SHP77 (cell line): ENCODE measurements at places on chromosomes 3 and 15.

DNA sequence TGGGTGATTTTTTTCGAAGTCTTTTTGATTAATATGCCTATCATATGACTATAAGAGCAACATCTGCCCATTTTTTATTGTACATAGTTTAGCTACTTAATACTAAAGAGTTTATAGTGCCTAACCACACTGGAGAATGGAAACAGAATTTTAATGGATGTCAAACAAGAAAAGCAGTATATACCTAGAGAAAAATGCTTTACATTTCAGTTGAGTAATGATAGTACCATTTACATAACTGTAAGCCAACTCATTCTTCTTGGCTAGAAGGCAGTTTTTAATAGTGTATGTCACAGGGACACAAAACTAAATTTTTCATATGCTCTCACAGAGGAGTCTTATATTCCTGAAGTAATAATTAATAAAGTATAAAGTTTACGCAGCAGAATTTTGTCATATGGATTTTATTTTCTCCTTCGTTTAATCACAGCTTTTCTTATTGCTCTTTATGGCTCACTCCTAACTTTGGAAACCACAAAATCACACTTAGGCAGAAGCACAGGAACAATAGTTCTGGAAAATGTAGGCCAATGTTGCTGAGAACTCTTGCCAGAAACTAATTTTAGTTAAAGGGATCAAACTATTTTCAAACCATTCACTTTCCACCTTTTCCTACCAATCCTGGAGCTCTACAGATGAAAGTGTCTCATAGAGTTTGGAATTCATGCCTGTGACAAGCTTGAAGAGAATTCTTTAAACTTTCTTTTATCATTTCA lies 243.6 kb downstream of the ZIC1 start:
- DNase-seq: no peak

- no peak for DNase-seq
These were observed 40.3 kb downstream of the RGMA start for GRCh38 chr15:93048759-93049161.

GRCh38 chr15:60555291-60555690 lies 76.3 kb upstream of the ICE2 start:
- no peak for DNase-seq

DNA sequence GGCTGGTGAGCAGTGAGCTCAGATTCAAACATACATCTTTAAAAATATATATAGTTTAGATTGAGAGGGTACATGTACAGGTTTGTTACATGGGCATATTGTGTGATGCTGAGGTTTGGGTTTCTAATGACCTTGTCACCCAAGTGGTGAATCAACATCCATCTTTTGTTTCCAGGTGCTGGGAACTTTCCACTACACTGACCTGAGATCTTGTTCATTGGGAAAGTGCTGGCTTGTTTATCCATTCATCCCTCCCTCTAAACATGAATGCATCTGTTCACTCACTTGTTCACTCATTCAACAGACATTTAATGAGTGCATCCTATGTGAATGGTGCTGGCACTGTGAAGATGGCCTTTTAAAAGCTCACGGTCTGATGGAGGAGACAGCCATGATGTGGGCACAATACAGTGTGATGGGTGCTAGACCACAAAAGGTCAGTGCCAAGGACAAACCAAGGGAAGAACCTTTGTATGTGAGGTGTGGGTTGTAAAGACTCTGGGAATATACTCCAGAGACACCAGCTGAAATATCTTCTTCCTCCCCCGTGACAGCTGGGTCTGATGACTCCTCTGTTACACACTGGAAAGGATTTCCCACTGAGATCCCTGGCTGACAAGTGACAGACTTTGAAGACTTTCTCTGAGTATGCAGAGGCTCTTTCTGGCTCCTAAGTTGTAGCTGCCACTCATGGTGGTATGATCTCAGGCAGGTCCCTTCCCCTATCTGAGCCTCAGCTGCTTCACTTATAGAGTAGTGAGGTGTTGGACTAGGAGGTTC lies 16.2 kb upstream of the ITGA11 start:
- no peak for DNase-seq

DNA sequence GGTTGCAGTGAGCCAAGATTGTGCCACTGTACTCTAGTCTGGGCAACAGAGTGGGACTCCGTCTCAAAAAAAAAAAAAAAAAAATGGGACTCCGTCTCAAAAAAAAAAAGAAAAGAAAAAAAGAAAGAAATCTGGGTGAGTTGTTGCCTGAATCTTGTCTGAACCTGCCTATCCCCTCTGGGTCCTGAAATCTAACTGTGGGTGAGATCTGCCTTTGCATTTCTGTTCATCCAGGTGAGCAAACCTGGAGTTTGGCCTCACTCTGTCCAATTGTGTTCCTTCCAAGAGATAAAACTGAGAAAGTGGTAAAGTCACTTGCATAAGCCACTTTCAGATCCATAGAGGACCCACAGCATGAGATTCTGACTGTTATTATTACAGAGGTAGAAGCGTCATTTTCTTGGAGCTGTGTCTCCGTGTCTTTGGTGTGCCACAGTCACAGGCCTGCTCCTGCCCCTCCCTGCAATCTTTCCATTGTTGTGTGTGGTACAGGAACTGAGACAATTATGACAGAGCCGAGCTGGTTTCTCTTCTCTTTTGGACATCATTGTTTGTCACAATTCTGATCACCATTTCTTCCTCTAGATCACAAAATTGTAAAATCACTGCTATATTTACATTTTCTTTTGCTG lies 235.9 kb downstream of the LPP start:
- DNase-seq: no peak

GRCh38 chr3:53113293-53114010 lies 16.8 kb downstream of the RFT1 start:
- no peak for DNase-seq

DNA sequence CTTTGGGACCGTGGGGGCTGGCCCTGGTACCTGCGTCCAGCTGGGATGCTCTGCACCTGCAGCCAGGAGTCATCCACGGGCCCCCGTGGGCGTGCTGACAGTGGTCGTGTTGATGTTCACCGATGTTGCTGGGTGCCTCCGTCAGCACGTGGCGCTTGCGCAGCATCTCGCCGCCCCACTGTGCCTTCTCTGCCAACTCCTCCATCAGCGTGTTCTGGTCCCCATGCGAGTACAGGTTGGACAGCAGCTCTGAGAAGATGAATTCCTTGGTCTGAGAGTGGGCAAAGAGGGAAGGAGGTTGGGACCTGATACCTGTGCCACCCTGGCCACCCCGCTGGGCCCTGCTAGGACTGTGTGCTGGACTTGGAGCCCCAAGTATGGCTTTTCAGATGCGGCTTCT lies 61.4 kb downstream of the ADAMTS7 start:
- no peak for DNase-seq

- no peak for DNase-seq
These were observed 106.7 kb downstream of the MYO5A start for GRCh38 chr15:52422001-52422400.

GRCh38 chr3:110677506-110677905 lies 394.1 kb upstream of the NECTIN3 start:
- DNase-seq: no peak

- no peak for DNase-seq
These were observed 79.4 kb upstream of the CADPS start for GRCh38 chr3:62954580-62954979.

DNA sequence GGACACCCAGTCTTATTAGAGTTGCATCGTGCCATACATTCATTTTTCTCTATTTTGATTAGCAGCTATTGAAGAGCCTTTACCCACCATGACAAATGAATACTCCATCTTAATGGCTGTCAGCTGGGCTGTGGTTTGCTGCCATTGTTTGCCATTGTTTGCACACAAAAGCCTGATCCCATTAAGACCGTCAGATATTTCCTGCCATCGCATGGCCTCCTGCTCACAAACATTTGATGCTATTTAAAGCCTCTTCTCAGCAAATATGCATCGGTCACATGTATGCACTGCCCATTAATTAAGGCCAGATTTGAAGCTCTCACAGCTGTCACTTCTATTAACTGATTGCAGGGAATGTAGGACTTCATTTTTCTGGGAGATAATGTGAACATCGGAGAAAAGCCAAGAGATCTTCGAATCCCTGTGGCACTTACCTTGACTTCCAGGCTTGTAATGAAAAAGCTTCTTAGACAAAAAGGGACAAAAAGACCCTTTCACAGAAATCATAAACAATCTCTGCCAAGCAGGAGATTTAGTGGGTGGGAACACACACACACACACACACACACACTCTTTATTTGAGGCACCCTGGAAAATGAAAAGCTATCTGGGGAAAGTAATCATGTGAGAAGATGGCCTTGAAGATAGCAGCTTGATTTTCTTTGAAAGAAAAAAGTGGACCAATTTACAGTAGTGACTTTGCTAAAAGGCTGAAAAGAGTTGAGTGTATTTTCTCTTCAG lies 175.4 kb upstream of the NR2E3 start:
- peak; percentile 87 for DNase-seq

GRCh38 chr15:86063356-86064095 lies 16.1 kb upstream of the AGBL1 start:
- no peak for DNase-seq

DNA sequence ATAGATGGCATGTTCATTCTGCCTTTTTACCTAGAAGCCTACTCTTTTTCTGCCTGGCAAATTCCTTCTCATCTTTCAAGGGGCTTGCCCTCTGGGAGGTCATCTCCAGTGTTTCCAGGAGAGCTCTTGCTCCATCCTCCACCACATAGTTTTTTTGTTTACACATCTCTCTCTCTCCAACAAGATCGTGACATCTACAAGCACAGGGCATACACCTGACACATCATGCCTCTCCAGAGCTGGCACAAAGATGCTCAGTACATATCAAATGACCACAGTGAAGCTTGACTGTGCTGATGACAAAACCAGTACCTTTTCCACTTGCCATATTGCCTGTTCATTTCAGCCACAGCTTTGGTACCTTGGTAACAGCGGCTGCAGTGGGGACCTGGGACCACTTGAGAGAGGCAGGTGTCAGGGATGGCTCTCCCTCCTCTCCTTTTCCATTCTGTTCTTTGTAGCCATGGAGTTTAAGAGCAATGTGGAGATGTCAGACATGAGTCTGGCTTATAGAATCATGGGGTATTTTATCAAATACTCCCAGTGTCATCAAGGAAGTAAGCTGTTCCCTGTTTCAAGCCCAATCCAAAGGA lies 15.4 kb downstream of the ALPK3 start:
- DNase-seq: no peak

- no peak for DNase-seq
These were observed 87.8 kb downstream of the KLHL25 start for GRCh38 chr15:85706779-85707518.

DNA sequence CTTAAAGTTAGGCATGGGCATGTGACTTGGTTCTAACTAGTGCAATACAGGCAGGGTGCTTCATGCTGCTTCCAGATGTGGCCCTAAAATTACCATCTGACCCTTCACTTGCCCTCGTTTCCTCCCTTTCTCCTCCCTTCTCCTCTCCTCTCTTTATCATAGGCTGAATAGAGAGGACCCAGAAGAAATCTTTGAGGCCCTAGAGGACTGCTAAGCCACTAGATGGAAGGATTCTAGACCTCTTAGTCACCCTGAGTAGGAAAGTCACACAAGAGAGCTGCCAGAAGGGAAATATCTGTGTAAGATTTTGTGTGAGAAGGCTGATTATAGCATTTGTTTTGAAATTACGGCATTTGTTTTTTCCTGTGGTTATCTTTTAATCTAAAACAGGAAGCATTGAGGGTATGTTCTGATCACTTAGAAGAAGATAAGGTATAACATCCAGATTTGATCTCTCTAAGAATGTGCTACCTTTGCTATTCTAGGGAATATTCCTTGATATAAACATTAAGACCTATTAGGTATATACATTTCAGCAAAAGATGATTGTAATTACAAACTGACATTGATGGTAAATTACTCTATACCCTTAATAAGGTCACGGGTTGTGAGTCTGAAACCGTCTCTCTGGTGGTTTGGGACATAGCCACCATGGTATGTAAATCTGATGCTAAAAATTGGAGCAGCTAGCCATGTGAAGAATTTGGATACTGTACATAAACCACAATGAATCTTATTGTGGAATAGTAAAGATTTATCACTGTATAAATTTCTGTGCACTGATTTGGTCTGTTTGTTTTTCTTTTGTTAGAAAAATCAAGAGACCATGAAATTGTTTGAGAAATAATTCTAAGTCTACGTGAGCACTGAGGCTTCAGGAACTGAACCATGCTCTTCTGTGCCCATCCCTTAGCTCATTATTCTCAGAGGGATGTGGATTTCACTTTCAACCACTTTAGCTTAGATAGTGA lies 84.1 kb downstream of the TP63 start:
- DNase-seq: no peak

GRCh38 chr3:127820826-127821313 lies 1.4 kb downstream of the MGLL start:
- DNase-seq: no peak

GRCh38 chr15:85154061-85154460 lies 172.4 kb downstream of the PDE8A start:
- no peak for DNase-seq

DNA sequence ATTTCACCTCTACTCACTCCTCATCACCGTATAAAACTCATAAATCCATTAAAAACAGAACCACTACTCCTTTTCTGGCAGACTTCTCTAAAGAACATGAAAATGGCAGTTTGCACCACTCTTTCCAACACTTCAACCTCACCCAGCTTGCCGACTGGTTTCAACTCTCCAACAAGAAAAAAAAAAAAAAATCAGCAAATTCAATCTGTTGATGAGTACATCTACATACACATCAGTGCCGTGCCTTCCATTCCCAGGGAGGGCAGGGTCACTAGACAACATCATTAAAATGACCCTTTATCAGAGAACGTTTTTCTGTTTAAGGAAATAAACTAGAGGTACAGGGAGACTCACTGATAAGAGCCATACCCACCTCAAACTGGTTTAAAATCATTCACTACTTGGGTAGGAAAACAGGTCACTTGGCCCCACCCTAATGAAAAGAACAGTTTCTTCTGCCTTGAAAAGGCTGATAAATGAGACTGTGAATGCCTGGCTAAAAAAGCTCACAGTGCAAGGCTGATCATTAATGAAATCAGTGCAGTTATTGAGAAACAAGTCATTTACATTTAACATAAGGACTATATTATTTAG lies 6.0 kb downstream of the ANXA2 start:
- DNase-seq: no peak

GRCh38 chr3:106176734-106177133 lies 307.9 kb upstream of the CBLB start:
- DNase-seq: no peak

- DNase-seq: no peak
These were observed 70.9 kb upstream of the PLXNA1 start for GRCh38 chr3:126912027-126912422.

GRCh38 chr15:70503073-70503745 lies 260.1 kb downstream of the UACA start:
- DNase-seq: no peak

DNA sequence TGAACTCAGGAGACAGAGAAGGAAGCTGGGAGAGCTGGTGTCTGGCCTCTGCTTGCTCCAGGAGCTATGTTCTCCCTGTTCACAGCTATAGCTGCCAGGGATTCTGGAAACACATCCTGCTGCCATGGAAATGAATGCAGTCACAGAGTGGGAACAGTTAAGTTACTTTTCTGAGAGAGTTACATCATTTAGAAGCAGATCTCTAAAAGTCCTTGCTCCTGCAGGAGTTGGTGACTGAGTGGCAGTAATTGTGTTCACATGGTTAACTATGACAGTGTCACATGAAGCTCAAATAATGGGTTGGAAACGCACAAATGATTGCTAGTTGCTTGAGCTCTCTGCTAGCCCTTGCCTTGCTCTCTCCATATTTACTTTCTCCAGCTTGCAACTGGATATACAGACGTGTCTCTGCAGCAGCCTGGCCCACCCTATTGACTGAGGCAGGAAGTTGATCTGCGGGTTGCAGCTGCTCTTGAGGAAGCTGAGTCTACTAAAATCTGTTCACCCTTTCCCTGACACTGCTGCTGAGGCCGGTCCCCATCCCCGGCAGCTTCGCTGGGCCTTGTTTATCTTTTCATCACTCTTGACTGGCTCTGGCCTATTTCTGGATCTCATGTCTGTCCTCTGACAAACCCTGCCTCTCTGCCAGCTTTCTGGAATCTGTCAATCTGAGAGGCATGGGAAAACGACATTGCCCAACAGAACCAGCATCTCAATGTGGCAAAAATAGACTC lies 16.7 kb upstream of the ISLR start:
- DNase-seq: peak; percentile 79
